ENCODE measurements at places on chromosomes 16 and 17.
A peak's percentile ranks its signal among the peaks of the same experiment; 100 is the strongest.

DNA sequence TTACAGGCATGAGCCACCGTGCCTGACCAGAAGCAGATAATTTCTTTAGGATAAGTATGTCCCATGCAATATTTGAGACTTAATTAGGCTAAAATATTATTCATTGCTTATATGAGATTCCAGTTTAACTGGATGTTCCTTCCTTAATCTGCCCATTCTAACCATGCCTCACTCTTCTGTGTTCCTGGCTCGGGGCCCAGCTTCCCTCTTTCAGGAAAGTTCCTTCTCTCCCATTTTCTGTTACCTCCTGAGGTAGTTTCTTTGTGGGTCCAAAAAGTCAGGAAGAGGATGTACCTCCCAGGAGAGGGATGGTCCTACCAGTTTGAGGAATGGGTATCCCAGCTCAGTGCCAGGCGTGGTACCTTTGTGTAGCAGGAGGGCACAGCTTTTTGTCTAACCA, 23.3 kb downstream of the UNK start:
- DNase-seq: no peak

- DNase-seq: no peak
Observed at GRCh38 chr16:30985401-30986128, 558 bp downstream of the HSD3B7 start.

GRCh38 chr16:23663918-23664317, 14.8 kb upstream of the PLK1 start:
- DNase-seq: no peak

- DNase-seq: no peak
Observed at GRCh38 chr17:78539781-78540180, 37.4 kb downstream of the DNAH17 start.

DNA sequence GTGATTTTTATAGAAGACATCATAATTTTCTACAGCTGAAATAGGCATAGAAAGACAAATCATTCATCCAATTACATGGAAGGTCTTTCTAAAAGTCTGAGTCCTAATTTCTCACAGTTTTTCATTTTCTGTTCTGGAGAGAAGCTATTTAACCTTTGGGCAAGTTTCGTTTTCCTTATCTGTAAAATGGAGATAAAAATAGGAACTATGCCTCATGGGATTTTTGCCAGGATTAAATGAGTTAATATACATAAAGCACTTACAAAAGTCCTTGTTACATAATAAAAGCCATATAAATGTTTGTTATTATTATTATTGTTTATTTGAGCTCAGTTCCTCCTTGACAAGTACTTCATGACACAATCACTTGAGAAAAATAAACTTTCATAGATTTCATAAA, 121.4 kb downstream of the SKAP1 start:
- no peak for DNase-seq

GRCh38 chr16:17080105-17080504, 390.7 kb downstream of the XYLT1 start:
- no peak for DNase-seq

DNA sequence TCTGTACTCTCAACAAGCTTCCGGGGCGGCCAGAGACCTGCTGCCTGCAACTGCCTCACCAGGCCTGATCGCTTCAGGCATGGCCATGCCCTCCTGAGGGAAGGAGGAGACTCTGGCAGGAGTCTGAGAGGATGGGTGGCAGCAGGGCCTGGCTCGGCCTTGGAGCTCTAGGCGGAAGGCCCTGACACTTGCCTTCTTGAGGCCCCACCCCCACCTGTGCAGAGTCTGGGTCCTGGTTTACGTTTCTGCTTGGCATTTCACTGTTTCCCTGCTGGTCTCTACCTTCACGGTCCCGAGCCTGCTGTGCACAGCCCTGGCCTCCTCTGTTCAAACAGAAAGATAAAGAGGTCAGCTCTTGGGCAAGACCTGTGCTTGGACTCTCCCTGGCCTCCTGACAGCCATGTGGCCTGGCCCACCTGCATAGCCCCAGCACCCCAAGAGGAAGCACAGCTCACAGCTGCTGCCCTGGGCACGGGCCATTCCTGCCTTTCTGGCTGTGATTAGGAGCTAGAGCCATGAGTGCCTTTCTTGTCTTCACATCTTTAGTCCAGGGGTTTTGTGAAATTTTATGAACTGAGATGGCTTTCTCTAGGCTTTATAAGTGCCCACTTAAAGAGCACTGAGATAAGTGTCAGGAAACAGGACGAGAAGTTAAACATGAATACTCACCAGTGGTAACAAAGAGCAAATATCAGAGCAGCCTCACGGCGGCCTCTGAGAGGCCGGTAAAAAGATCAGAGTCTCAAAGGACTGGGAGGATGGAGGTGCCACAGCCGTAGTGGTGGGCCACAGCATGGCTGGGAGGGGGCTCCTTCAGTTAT, 25.6 kb upstream of the MTSS2 start:
- no peak for DNase-seq

GRCh38 chr17:18328643-18329204, 13.6 kb downstream of the SMCR8 start:
- no peak for DNase-seq

GRCh38 chr17:58172369-58173071, 5.7 kb downstream of the OR4D2 start:
- DNase-seq: peak; percentile 54

- DNase-seq: no peak
Observed at GRCh38 chr17:63124536-63124935, 158.5 kb downstream of the TANC2 start.

DNA sequence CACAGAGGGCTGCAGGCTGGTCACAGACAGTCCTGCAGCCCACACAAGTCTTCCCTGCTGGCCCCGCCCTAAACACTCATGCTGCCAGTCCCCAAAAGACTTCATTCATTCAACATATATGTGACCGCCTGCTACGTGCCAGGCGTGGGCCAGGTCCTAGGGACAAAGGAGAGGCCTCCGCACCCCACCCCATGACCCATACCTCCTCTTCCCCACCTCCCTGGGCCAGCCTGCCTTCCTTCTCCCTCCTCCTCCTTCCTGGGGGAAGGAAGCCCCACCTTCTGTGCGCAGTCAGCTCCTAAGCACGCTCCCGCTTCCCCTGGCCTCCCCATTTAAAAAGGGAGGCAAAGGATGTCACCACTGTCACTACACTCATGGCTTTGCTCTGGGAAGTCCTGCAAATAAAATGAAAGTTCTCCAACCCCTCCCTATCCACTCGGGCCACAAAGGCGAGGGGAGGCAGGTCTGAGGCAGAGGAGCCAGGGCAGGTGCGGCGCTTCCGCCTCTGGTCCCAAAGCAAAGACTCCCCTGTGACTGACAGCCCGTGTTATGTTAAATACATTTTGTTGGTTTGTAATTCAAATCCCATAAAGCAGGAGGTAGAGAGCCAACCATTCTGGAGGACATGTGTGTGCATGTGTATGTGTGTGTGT, 9.0 kb downstream of the DNAAF8 start:
- no peak for DNase-seq

- DNase-seq: no peak
Observed at GRCh38 chr16:12390644-12391043, 413.0 kb downstream of the CPPED1 start.

GRCh38 chr16:68404736-68405345, 43.5 kb downstream of the SMPD3 start:
- no peak for DNase-seq

DNA sequence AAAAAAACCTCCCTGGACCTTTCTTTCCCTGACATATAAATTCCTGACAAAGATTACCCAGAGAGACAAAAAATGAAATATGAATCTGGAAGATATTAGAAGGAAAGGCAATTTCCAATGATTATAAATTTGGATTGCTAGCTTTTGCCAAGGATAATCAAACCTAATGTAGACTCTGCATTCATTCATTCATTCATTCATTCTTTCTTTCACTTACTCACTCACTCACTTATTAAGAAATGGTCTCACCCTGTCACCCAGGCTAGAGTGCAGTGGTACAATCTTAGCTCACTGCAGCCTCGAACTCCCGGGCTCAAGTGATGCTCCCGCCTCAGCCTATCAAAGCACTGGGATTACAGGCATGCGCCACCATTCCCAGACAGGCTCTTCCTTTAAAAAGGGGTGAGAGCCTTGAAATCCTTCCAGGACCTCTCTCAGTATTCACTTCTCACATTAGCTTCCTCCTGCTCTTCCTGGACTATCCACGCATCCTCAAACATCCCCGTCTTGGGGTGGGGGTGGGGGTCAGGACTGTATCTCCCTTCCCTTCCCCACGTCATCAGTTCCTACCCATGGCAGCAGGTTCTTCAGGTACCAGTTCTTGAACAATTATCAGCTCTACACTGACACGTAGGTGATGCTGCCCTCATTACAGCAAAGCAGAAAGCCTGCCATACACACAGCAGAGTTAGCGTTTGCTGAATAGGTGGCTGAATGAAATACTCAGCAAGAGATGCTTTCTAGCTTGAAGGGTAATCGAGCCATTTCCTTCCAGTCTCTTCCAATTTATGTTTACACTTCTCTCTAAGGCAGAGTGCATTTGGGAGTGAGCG, 19.8 kb downstream of the PRPSAP1 start:
- DNase-seq: no peak

DNA sequence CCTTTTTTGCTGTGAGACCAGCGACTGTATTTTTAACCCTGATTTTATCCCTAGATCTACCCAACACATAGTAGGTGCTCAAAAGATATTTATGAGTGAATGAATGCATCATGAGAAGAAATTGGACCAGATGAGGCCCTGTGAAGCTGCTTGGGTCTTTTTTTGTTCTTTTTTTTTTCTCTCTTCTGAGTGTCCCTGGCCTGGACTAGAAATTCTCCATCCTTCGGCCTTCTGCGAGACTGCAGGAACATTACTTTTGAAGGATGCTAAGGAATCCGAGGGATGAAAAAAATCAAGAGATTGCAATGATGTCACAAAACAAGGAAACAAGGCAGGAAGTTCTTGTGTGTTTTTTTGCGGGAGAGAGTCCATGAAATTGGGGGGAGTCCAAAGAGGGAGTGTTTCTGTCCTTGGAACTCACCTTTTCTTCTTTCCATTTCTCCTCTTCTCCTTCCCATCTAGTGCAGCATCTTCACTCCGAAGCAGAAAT, 560 bp upstream of the RUSF1 start:
- no peak for DNase-seq

DNA sequence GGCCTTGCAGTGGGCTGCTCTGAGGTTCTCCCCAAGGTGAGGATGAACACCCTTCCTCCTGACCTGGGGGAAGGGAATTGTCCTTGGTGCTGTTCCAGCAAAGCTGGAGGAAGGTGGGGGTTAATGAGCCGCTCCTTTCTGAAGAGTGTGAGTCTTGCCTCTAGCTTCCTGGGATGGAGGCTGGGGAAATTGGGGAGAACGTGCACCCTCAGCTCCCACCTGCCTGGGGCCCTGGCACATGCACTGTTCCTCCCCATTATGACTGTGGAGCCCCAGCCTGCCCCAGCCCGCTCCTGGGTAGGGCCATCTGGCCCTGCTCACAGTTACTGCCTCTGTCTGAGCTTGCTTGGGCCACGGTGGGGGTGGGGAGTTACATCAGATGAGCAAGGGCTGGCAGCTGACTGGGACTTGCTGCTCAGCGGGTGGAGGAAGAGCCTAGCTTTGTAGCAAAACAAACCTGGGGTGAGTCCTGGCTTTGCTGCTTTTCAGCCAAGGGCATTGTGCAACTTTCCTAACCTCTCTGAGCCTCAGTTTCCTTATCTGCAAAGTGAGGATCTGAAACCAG, 11.1 kb downstream of the TNS4 start:
- DNase-seq: no peak

DNA sequence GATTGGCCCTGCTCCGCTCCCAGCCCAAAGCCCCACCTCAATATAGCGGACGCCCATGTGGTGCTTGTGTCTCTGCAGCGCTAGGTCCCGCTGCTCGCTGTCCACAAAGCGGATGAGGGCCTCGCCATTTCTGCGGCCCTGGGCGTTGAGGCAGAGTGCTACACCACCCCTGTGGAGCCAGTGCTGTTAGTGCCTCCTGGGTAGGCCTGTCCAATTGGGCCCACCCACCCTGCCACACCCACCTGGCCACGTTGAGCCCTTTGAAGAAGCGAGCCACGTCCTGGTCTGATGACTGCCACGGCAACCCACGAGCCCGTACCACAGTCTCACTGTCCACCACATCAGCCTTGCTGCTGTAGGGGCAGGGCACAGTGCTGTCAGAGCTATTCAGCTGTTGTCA, 3.6 kb downstream of the ESRP2 start:
- DNase-seq: no peak

- no peak for DNase-seq
Observed at GRCh38 chr17:37051833-37052232, 103.1 kb downstream of the AATF start.

GRCh38 chr16:73161977-73162376, 114.0 kb upstream of the ZFHX3 start:
- DNase-seq: no peak

DNA sequence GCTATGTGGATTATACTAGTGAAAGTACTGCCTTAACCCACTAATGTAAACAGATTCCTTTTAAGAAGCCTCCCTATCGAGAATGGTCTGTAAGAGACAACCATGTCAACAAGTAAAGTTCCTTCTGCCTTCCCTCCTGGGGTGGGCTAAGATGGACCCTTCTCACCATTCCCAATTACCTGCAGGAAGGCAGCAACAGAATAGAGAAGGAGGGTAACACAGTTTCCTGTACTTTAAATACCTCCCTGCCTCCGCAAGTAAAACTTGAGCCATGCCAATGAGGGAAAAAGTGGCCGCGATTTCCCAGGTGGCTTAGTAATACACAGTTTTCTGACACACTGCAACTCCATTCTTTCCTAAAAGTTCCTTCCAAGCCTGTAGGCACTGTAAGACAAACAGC, 45.2 kb downstream of the TOX3 start:
- no peak for DNase-seq

DNA sequence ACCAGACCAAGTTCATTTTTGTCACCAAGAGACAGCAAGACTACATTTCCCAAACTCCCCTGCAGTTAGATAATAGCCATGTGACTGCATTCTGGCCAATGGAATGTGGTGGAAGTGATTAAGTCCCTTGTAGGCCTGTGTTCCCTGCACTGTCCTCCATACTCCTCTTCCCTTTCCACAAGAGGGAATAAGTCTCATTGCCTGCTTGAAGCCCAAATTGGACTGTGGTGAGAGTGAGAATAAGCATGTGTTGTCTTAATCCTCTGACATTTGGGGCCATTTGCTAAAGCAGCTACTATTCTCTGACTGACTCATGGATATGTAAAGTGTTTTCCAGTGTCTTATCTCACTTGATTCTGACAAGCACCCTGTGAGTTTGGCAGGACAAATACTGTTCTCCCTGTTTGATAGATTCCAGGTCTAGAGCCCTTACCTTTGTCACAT, 20.7 kb downstream of the PIK3R6 start:
- DNase-seq: no peak

GRCh38 chr17:31490019-31490650, 98.7 kb downstream of the RAB11FIP4 start:
- no peak for DNase-seq

- no peak for DNase-seq
Observed at GRCh38 chr16:79800016-79800608, 199.6 kb upstream of the MAF start.

- DNase-seq: no peak
Observed at GRCh38 chr17:63425483-63425882, 20.6 kb downstream of the CYB561 start.

- no peak for DNase-seq
Observed at GRCh38 chr16:16923479-16923878, 544.5 kb downstream of the NPIPA7 start.

DNA sequence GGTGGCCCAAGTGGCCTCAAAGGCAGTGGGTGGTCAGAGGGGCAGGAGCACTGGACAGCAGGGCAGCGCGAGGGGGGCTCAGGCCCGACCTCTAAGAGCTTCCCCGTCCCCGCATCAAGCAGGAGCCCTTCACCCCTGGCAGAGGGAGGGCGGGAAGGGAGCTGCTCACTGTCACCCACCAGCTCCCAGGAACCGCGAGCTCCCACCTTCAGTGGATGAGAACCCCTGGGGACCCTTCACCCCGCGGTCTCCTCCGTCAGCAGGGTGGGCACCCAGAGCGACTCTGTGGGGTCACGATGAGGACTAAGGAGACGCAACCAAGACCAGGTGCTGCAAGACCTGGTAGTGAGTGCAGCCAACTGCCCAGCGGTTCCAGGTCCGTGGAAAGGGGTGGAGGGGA, 13.6 kb downstream of the CEP131 start:
- no peak for DNase-seq
